ENCODE measurements at places on chromosomes 5 and 9.
A peak's percentile ranks its signal among the peaks of the same experiment; 100 is the strongest.

DNA sequence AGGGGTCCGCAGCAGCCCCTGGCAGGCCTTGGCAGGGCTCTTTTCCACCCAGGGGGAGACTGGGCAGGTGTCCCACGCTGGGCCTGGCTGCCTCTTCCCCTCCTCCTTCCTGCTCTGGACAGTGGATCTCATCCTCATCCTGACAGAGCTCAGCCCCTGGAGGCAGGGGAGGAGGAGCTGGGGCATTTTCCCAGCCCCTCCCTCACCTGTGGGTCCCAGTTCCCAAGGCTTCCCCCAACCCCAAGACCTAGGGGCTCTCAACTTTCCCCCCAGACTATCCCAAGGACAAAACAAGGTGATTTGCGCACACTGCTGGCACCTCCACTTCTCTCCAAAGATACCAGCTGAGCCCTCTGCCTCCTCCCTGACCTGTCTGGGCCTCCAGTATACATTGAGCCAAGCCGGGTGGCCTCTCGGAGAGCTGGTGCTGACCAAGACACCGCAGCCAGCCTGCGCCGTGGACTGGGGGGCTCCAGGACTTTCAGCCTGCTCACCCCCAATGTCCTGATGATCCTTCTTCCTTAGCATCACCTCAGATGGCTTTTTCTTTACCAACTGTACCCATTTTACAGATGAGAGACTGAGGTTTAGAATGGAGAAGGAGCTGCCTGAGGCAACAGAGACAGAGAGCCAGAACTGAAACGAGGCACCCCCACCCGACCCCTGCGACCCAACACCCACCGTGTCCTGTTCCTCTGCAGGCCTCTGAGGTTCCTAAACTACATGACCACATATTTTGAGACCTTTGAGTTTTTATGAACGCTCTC, 126.6 kb downstream of the BARX1 start:
- DNase-seq = no peak

- DNase-seq = no peak
These were observed 57.3 kb upstream of the FNIP1 start for GRCh38 chr5:131854134-131854533.

DNA sequence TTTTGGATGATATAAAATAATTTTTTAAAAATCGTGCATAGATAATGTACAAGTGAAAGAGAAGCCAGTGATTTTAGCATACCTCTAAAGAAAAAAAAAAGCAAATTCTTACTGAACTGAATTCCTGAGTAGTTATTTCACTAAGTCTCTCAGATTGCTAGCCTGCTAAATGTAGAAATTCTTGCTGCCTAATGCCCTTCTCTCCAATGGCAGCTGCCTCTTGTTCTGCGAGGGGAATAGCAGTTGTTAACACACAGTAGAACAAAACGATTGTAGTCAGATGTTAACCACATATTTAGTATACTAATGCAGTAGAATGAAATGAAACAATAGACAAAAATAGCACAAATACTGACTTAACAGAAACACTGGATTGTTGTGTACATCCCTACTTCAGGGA, 26.8 kb downstream of the SMAD5 start:
- DNase-seq = no peak

DNA sequence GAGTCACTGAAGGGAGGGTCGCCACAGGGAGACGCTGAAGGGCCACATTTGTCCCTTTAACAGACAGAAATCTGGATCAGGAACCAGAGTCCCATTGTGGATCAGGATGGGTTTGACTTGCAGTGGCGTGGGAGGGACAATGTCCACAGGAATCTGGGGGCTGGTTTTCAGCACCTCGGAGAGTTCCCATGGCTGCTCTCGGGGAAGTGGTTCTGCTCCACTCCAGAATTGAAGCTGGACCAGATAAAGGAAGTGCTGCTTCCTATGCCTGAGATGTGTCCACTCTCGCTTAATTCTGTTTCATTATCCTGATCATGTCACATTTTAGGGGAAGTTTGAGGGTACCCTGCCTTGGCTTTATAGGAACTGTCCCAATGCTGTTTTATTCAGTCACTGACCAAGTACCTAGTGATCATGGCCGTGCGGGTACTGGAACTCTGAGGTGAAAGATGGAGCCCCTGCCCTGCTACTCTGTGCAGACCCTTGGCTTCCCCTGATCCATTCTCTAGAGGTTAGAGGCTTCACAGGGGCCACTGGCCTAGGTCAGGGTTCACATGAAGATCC, 28.7 kb downstream of the ENHO start:
- DNase-seq = peak; percentile 76

- peak; percentile 21 for DNase-seq
These were observed 186.7 kb downstream of the PARP8 start for GRCh38 chr5:50853151-50853550.

GRCh38 chr5:75265731-75266130, 29.1 kb upstream of the ANKRD31 start:
- peak; percentile 57 for DNase-seq

DNA sequence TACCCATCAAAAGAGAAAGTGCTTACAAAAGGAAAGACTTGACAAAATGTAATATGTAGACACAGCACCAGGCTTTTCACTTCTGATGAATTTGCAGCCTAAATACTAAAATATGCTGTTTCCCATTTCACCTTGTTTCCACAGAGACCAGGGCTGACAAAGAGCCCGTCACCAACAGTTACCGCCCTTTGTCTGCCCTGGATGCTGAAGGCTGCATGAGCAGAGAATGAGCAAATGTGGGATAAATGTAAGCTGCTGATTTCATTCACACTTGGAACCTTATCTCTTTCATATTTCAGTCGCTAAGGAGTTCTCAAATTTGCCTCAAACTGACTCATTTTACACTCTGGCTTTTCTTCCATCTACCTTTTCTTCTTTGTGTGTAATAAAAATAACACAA, 213.9 kb downstream of the TMEM167A start:
- no peak for DNase-seq

DNA sequence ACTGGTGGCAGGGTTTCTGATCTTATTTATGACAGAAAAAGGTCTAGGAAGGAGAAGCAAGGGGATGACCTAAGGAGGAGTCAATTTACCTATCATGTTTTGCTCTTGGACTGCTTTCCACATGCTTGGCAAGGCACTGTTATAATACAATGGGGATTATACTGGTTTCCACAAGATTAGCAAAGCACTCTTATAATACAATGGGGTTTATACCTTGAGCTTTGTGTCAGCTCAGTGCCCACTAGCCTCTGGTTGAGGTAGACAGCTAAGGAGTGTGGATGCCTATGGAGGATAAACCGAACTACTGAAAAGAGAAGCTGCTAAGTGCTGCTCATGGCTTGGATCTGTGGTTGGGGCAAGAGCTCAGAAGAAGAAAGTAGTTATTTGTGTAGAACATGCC, 68.7 kb downstream of the MRPS27 start:
- DNase-seq = no peak

DNA sequence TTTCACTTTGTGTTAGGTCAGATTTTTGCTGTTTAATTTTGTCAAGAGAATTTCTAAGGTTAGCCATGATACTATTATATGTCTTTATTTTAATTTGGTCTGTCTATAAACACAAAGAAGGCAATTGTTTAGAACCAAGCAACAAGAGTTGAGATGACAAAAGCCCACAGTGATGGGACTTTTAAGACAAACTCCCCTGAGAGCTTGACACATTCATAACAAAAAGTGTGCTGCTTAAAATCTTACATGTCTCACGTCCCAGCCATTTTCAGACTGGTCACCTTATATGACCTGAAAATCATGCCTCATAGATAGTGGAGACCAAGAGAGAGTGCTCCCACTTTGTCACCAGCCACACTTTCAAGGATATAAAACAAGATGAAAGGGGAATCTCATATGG, 21.6 kb upstream of the NNT start:
- no peak for DNase-seq

DNA sequence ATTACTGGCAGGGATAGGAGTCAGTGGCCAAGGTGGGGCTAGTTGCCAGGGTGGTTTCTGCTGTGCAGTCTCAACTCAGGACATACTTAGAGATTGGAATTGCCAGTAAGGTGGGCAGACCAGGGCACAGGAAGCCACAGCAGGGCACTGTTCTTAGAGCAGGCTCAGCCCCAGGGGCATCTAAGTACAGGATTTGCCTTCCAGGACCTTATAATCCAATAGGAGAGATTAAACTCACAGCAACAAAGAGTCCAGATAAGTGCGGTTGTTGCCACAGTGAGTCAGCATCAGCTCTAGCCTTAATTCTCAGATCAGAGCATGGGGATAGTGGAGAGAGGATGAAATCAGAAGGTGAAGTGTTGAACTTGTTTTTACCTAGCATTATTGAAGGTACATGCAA, 265.8 kb upstream of the TRPC7 start:
- DNase-seq = peak; percentile 66

GRCh38 chr5:102823441-102823874, 68.4 kb downstream of the PAM start:
- no peak for DNase-seq

GRCh38 chr5:102277144-102277543, 18.9 kb downstream of the SLCO4C1 start:
- no peak for DNase-seq

DNA sequence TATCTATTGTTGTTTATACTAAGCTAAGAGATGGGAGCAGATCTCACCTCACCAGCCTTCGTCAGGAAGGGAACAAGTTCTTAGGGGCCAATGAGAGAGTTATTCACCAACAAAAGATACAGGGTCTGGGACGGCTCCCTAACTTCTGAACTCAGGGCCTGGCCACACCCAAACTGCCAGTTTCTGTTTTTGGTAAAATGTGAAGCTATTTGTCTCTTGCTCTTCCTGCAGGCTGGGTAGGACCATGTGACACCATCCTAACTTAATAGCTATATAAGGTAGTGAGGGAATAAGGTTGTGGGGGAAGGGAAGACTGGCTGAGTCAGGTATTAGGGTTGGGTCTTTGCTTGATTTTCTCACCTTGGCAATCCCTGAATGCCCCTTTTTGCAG, 480.5 kb downstream of the KDM4C start:
- DNase-seq = no peak
